ENCODE measurements at places on chromosomes 4 and X.

DNA sequence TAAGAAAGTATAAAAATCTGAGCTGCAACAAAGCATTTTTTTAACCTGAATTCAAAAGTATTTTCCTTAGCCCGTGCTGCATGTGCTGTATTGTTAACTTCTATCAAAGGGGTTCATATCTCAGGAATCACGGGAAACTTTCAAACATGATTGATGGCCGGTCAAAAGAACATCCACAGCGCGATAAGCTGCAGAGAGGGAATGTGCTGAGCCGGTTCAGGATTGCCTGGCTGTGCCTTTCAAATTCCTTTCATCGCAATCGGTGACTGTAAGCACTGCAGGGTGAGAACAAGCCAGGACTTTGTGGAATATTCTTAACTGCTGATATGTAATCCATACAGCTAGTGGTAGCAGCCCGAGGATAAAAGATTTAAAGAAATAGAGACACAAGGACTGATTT is 210.9 kb upstream of the NOCT start:
- no peak for DNase-seq

- DNase-seq: no peak
These were observed 317.7 kb downstream of the INPP4B start for GRCh38 chr4:142528433-142528832.

DNA sequence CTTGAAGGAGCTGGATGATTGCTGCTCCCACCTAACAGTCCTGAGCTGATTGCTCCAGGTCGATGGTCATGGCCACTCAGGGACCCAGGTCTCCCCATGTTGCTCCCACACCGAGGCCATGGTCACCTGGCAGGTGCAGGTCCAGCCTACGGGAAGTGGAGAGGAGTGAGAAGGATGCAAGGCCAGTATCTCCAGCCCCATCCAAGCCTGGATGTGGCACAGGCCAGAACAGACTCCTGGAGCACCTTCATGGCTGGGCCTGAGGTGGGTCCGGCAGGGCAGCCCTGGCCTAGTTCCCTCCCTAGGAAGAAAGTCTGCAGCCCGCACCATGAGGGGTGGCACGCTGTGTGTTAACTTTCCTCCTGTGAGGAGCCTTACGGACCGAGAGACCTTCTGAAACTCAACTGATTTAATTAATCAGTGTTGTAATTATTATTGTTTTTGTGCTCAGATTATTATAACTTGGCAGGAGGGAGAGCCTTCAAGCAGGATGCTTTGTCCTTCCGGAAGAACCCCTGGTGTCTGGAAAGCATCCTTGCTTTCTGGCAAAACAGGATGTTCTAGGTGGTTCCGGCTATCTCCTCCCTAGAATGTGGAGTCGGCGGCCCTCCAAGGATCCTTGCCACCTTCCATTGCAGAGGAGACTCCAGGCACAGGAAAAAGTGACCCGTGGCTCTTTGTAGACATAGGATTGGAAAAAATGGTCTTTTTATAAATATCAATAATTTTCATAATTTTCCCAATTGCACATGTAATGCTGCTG is 92.3 kb upstream of the ADRA2C start:
- no peak for DNase-seq

- DNase-seq: no peak
These were observed 135.8 kb upstream of the DGKK start for GRCh38 chrX:50606300-50606950.

DNA sequence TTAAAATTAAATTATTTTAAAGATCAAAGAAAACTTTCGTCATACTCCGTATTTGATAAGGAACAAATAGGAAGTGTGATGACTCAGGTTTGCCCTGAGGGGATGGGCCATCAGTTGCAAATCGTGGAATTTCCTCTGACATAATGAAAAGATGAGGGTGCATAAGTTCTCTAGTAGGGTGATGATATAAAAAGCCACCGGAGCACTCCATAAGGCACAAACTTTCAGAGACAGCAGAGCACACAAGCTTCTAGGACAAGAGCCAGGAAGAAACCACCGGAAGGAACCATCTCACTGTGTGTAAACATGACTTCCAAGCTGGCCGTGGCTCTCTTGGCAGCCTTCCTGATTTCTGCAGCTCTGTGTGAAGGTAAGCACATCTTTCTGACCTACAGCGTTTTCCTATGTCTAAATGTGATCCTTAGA is at the start of gene CXCL8:
Gene CXCL8, plus strand, starts transcription at position 217 of the 426 bp plus-strand sequence. Its CDS starts 90 bp downstream, at position 307.
- peak; percentile 87 for DNase-seq

DNA sequence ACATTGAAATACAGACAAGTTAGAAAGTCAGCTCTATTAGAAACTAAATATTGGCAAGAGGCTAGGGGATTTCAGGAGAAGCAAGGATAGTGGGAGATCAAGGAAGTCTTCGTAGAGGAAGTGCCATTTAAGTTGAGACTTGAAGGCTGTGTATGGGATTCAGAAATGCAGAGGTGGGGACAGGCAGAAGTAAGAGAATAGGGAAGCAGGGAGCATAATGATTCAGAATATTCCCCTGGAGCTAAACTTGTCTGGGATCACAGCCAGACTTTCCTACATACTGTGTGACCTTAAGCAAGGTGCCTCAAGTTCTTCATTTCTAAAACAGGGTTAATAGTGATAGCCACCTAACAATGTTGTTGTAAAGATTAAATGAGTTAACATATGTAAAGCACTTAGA is 108.8 kb downstream of the DDIT4L start:
- DNase-seq: no peak

DNA sequence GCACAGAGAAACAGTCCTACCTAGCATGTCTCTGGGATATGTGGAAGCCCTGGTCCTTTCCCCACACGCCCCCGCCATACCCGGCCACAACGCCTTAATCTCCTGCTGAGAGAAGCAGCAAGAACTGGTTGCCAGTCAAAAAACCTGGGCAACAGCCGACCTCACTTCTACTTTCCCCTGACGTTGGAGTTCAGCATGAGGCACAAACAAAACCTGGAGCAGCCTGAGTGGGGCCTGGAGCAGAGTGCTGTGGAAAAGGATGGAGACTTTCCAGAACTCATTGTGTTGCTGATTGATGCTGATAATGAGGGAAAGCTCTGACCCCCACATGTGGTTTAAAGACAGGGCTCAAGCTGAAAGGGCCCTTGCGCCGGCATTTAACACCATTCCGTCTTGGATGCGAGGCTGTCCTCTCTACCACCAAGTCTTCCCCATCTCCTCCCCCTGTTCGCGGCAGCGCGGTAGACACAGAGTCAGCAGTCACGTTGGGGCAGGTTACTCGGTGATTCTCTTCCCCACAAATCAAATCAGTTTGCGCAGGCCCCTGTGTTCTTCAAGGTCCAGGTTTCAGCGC is 666 bp downstream of the CCDC158 start:
- DNase-seq: no peak

GRCh38 chrX:125439194-125439849 is 119.7 kb downstream of the TEX13C start:
- no peak for DNase-seq

GRCh38 chr4:14431155-14432134 is 570.8 kb upstream of the CPEB2 start:
- no peak for DNase-seq

DNA sequence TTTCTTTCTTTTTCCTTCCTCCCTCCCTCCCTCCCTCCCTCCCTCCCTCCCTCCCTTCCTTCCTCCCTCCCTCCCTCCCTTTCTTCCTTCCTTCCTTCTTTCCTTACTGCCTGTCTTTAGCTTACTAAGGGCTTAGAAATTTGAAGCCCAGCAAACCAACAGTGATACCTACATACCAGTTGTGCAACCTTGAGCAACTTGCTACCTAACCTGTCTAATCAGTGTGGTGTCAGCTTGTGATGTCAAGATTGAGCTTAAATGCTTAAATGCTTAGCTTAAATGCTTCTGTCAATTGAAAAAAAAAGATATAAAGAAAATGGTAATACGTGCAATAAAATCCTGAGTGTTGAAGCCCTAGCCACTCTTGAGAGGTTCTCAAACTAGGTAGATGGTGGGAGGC is 728.6 kb downstream of the TRIML1 start:
- no peak for DNase-seq

- DNase-seq: peak; percentile 80
These were observed 31.1 kb upstream of the WDR17 start for GRCh38 chr4:176034499-176034898.

GRCh38 chr4:27251771-27252170 is 391.1 kb downstream of the STIM2 start:
- peak; percentile 7 for DNase-seq

DNA sequence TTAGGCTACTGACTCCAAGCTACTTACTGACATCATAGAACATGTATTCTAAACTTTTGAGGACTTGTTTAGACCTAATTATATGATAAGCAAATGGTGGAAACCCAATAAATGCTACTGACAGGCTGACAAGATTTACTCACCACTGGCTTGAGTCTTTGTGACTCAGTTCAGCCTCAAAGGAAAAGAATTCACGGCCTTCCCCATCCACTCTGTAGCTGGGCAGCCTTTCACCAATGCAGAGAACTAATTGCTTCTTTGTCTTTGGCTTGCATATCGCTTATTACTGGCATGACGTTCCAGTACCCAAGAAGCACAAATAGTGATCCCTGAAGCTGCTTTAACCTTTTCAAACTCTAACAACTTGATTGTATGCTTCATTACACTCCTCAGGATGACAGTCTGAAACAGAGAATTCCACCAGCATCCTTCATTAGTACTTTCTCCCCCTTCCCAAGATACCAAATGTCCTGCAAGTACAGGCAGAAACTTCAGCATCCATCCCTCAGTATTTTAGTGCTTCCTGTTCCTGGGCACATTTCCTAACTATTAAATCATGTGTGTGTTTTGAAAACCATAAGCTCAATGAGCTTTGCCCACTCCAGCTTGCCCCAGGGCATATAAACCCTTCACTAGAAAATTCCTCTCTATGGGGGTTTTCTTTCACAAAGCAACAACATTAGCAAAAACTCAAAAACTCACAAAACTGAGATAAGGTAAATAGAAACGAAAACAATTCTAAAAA is 298.1 kb upstream of the SLC7A11 start:
- DNase-seq: no peak

DNA sequence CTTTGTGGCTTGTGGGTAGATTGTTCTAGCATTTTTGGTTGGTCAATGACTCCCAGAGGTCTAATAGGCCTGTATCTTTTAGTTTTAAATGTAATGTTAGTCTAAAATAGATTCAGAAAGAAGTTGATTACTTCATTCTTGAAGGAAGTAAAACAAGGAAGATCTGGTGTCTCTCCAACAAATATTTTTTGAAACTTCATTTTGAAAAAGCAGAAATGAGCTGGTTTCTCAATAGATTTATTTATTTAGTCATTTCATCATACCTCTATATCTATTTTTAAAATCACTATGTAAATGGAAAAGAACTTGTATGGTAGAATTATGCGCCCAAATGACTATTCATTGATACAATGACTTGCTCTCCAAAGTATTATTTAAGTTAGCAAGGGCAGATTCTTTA is 7.2 kb downstream of the HTR2C start:
- DNase-seq: no peak

DNA sequence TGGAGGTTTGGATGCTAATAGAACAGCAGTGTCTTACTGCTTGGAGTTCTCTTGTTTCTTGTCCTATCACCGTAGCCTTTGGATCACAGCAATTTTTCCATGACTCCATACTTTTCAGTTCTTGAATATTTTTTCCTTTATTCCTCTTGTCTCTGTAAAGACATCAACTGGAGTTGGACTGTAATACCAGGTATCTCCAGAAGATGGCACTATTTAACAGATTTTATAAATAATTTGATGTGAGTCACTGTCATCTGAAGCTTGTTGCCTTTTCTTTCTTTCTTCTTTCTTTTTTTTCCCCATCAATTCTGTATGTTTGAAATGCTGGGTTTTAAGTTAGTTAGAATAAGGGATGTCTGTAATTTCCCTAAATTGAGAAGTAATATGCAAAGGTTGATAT is 24.1 kb downstream of the HPRT1 start:
- DNase-seq: peak; percentile 60

- peak; percentile 80 for DNase-seq
These were observed 1.6 kb downstream of the RAB33A start for GRCh38 chrX:130173190-130173895.

DNA sequence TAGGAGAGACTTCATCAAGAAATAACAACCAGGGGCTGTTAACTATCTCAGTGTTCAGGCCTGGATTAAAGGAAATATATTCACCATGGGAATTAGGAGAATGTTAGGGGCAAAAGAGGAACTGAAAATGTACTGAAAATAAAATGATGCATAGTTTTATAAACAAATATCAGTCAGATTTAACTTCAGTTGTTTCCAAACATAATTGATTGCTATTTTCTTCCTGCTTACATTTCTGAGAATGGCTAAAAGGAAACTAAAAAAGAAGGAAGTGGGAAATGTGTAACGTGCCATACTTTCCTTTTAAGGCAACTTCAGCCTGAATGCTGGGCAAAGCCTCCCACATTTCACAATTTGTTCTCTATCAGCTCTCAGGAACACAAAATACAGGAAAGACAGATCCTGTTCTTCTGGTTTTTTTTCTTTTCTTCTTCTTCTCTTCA is 178.1 kb downstream of the MAML3 start:
- DNase-seq: peak; percentile 71

DNA sequence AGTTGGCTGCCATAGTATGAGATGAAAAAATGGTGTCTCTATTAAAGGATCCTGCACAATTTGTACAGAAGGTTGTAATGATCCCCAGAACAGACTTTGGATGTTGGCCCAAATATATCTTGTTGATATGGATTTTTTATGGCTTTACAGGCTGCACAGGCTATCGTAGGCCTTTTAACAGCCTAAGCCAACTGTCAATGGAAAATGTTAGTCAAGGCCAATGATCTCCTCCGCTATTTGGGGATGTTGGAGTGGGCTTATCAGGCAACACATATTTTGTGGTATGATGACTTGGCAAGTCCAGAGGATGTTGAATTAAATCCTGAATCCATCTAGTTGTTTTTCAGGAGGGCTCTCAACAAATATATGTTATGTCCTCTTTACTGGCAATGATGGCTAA is 42.1 kb downstream of the ZCCHC13 start:
- no peak for DNase-seq

DNA sequence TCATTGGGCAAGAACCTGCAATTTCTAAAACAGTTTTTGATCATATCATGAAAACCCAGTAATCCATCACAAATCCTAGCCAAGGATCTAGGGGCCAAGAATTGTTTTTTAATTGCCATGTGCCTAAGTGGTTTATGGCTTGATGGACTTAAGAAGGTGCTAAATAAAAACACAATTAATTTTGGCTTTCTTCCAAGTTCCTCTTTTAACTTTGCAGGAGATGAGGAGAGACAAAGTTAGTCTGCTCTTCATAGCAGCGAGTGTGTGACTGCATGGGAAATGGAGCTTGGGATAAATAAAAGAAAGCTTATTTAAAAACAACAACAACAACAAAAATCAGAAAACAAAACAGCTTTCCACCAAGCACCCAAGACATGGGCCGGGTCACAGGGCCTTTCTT is 41.4 kb downstream of the ARHGEF9 start:
- no peak for DNase-seq

Data from pons (tissue), 1 donor.